ENCODE measurements at places on chromosomes 4 and X.

DNA sequence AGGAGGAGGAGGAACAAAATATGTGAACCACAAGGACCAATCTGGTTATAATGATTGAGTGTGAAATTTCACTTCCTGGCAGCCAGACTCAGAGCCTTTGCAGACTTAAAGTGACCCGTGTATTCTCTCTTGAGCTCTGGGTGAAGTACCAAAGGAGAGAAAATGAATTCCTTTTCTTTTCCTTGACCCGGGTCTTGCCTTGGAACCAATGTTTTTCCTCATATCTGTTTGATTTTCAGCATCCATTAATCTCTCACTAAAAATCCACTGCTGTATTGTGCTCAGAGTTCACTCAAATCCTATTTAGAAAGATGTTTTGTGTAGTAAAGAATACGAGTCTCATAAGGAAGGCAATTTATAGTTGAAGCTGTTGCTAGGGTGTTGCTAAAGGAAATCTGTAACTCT, 78.3 kb upstream of the C1QTNF7 start:
- no peak for DNase-seq

DNA sequence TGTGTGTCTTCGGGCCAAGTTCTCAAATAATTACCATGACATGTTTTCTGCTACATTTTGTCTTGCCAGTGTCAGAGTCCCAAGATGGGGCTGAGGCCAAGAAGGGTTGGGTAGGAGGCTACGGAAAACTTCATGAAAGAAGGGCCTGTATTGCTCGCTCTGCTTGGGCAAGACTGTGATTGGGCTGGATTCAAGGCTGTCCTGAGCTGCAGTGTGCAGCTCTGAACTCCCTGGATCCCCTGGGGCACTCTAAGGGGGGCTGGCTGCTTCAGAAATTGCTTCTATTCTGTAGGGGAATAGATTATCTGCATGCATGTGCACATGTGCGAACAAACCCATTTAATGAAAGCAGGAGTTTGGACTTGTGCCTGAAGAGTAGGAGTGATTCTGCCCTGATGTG, 13.6 kb downstream of the TSPAN6 start:
- DNase-seq = no peak

DNA sequence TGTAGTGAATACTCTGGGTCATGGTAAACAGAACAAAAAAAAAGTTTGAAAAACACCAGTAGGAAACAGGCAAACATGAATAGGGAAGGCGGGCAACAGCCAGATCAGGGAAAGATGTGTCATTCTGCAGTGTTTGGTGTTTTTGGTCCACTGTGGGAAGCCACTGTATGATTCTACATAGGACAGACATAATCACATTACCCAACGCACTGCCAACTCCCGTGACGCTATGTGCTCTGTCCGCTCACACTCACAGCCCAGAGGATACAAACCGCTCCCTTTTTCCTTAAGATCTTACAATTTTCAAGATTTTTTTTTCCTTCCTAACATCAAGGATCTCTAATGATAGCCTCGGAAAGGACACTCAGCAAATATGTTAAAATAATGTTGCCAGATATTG, 59.3 kb downstream of the HADH start:
- no peak for DNase-seq

GRCh38 chr4:157265281-157265680, 44.8 kb downstream of the GRIA2 start:
- no peak for DNase-seq

DNA sequence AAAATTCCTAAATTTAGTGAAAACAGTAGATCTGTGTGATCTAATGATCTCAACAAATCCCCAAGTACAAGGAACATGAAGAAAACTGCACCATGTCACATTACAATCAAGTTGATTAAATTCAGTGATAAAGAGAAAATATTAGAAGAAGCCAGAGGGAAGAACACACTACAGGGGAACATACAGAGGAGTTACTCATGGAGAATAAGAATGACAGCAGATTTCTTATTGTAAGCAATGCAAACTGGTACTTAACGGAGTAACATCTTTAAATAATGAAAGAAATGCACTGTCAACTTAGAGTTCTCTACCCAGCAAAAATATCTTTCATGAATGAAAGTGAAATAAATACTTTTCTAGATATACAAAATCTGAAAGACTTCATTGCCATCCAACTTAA, 21.1 kb downstream of the TLL1 start:
- DNase-seq = no peak
